ENCODE measurements at places on chromosomes 5 and 9.

- DNase-seq: no peak
Measured at GRCh38 chr5:169029661-169030274, 271.2 kb downstream of the SLIT3 start.

- DNase-seq: no peak
Measured at GRCh38 chr9:75907923-75908322, 17.4 kb downstream of the PCSK5 start.

DNA sequence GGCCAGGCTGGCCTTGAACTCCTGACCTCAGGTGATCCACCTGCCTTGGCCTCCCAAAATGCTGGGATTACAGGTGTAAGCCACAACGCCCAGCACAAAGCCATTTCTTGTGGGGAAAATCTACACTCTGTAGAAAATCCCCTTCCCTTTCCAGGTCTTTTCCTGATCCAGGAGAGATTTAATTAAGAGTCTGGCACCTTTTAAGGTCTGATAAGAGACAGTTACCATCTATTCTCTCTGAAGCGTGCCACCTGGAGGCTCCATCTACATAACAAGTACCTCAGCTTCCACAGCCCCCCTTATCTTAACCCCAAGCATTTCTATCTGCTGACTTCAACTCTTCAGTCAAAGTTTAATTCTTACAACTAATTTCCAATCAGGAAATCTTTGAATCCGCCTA lies 71.4 kb upstream of the CDK20 start:
- no peak for DNase-seq

DNA sequence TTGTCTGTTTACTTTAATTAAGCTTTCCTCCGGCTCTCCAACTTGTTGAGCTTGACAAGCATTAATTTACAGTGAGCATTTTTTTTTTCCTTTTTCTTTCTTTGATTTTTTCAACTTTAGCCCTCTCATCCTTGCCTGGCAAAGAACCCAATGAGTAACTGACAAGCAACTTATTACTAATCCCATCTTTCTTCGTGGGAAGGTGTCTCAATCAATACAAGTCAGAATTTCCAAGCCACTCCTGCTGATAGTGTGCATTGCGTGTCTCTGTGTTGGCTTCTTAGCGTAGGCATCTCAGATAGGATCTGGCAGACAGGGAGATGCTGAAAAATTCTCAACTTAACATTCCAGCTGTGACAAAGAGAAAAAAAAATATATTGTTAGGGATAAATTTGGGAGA lies 527.7 kb upstream of the WWC1 start:
- no peak for DNase-seq

DNA sequence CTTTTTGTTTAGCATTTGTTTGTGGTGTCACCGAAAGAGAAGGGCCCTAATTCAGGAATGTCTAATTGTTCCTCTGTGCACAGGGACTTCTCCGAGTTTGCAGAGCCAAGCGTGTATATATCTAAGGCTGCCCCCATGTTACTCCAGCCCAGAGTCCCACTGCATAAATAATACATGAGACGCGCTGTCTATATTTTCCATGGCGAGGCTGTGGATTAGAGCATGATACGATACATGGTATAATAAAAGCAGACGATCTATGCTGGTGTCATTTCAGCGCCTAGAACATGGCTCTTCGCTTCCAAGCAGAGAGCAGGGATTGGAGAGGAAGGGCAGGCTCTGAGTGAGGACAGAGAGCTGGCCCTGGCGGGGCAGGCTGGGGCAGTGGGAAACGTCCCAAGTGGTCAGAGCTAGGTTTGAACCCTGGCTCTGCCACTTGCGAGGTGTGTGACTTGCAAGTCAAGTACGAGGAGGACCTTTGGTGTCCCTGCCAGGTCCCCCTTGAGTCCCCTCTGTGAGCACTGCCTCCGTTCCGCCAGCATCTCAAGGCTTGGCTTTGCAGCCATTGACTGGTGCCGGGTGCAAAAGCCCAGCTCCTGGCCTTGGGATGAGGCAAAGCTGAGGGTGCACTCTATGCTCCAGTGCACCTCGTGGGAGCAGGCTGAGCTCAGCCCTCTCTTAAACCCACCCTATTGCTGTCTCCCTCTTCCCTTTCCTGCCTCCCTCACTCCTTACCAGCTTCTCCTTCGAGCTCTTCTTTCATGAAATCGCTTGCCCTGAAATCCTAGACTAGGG lies 29.2 kb upstream of the LAMC3 start:
- DNase-seq: no peak

DNA sequence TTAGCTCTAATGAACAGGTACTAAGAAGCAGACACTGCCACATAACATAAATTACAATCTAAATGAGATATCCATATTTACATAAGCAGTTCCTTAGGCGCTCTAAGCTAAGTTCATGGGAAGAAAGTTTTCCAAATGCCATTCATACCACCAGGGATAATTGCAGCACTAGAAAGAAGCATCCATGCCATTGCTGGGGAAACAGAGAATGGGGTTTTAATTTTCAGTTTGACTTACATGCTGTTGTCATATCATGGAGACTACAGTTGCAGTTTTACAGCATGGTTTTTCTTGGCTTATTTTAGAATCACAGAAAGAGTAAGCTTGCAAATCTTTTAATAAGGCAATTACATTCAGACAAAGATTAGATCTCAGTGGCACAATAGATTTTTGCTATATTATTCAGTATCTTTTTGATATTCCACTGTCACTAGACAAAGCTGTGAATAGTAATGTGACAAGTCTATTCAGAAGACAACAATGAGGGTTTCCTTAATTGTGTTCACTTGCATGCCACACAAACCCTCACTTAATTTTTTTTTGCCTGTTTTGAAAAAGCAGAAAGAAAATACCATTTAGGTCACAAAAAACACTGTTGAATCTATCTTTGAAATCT lies 108.4 kb upstream of the ELAVL2 start:
- no peak for DNase-seq

DNA sequence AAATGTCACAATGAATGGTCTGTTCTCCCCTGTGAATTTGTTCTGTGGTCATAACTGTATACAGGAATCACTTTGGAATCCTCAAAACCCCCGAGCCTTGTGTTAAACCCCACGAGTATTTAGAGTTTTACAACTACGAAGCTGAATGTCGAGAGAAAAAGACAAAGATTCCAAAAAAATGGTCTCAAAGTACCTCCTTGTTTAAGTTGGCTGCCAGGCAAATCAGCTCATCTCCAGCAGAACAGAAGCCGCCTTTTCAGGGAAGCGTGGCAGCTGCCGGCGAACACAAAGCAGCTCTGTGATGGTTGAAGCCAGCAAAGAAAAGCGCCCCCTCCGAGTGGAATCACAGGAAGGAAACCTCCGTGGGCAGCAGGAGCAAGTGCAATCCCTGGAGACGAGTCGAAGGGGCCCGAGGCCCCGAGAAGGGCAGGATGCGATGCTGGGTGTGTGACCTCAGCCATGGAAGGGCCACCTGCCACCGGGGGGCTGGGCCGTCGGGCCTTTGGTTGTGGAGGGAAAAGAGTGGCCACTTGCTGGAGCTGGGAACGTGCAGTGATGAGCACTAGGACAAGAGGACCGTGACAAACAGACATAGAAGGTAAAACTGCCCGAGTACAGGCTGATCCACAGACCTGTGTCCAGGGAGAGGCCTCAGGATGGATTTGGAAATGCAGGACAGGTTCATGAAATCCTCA lies 706.4 kb downstream of the SEMA5A start:
- peak; percentile 90 for DNase-seq

- DNase-seq: no peak
Measured at GRCh38 chr5:131521252-131521651, 113.8 kb downstream of the RAPGEF6 start.

DNA sequence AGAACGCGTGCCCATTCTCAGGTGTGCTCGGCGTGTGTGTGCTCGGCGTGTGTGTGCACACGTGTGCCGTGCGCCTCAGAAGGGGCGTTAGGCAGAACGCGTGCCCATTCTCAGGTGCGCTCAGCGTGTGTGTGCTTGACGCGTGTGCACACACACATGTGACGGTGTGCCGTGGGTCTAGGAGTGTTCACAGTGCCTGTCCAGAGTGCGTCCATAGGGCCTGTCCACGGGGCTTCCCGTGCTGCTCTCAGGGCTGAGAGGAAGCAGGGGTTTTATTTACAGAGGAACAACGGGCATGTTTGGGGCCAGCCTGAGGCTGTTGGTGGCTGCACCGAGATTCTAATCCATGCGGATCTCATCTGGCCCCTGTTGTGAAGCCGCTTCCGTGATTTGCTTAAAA lies 14.2 kb upstream of the AHRR start:
- no peak for DNase-seq

- no peak for DNase-seq
Measured at GRCh38 chr9:6383551-6384225, 29.3 kb upstream of the UHRF2 start.

- no peak for DNase-seq
Measured at GRCh38 chr9:126341426-126341825, 14.8 kb downstream of the MVB12B start.

DNA sequence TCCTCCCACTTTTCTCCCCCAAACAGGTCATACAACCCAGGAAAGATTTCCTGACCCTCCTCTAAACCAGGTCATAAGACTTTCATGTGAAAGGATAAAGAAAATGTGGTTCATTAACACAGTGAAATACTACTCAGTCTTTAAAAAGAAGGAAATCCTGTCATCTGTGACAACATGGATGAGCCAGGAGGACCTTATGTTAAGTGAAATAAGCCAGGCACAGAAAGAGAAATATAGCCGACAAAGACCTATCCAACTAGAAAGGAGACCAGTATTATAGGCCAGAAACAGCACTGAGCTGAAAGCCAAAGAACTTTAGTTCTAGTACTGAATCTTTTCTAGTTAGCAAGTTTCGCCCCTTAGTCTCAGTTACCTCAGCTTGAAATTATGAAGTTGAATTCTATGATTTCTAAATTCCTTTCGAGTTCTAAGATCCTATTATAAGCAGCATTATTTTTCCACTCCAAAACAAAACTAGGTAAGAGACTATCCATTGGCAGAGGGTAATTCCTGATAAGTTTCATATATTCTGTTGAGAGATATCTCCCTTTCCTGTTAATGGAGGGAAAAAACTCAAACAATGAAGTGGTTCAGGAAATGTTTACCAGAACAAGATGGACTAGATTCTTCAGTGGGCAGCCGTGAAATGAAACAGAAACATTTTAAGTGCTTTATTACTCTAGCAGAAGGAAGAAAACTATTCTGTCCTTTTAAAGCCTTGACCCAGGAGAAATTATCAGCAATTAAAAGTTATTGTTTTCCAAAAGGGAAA lies 42.5 kb downstream of the GNA14 start:
- DNase-seq: no peak

DNA sequence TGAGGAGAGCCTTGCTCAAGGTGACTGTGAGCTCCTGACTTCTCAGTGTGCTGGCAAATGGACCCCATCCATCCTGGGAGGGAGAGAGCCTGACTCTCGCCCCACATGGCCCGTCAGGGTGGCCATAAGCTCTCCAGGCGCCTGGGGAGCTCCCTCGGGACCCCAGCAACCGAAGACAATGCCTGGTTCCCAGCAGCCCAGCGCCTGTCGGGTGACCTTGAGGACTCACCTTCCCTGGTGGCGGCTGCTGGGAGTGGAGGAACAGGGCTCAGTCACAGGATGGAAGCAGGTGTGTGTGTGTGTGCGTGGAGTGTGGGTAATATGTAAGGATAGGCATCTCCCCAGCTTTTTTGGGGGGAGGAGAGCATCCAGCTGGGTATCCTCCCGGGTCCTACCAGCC lies 190.3 kb downstream of the MELK start:
- DNase-seq: no peak

- no peak for DNase-seq
Measured at GRCh38 chr9:74132986-74133385, 364.1 kb upstream of the RORB start.

GRCh38 chr5:169036079-169036805 lies 264.7 kb downstream of the SLIT3 start:
- DNase-seq: no peak

GRCh38 chr9:123835821-123836220 lies 94.1 kb downstream of the DENND1A start:
- no peak for DNase-seq

DNA sequence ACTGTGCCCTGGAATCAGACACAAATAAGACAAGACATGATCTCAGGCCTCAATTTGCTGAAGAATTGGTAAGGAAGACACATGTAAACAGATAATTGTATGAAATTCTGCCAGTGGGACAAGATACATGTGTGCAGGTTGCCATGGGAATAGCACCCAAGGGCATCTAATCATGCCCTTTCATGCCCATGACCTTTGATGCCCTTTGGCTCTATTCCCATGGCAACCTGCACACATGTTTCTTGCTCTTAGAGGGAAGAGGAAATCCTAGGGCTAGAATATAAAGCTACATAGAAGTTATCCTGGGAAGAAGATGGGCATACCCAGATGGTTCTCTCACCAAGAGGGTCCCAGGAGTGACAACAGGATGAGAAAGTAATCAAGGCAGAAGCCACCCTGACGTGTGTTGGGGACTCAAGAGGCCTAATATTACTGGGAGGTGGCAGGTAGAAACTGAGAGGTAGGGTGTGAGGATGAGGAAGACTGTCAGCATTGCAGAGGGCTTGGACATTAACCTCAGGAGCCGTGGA lies 34.4 kb downstream of the P4HA2 start:
- no peak for DNase-seq

DNA sequence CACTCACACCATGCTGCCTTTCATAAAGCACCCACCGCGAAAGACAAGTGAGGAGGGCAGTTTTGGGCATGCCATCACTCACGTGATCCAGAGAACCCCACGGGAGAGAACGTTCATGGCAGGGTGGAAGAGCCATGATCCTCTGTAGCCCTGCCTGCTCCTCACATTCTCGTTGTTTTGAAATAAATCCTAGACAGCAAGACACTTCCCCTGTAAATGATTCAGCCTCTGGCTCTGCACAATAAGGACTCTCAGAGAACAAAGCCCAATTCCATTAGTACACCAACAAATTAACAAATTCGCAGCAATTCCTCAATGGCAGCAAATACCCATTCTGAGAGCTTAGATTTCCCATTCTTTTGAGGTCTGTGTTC lies 71.5 kb downstream of the WNK2 start:
- DNase-seq: no peak

GRCh38 chr5:108681079-108681921 lies 66.4 kb upstream of the FER start:
- DNase-seq: peak; percentile 81

DNA sequence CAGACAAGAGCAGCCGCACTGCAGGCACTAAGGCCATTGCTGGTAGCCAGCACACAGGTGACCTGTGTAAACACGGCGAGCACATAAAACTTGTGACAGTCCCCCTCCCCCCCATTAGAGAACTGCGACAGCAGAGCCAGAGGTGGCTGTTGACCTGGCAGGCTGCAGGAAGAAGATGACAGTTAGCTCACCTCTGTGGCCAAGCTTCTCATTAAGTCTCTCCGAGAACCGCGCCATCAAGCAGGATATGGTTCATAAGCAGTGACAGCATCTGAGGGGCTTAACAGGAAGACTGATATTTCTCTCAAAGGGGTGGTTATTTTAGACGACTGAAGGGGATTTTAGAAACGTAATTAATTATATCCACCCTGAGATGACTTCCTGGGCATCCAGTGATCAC lies 5.2 kb downstream of the SURF4 start:
- no peak for DNase-seq

DNA sequence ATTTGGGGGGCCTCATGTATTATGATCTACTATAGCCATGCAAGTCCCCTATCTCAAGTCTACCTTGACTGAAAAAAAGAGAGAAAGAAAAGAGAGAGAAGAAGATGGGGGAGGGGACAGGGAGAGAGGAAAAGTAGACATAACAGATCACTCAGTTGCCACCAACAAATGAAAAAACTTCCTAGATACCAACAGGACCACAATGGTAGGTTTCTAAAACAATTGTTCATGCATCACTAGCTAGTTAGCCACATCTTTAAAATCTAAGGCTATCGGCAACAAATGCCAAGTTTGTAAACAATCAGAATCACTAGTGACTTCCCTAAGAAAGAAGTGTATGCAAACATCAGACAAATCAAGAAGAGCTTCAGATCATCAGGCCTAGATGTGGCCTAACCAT lies 328.2 kb downstream of the BNC2 start:
- DNase-seq: no peak
